Activated naive CD4-positive, alpha-beta T cell treated with anti-CD3 and anti-CD28 coated beads, Interleukin-2, amount 50 U/mL, for 16 hours (primary cell): ENCODE measurements at places on chromosomes 1 and 21.
A peak's percentile ranks its signal among the peaks of the same experiment; 100 is the strongest.

DNA sequence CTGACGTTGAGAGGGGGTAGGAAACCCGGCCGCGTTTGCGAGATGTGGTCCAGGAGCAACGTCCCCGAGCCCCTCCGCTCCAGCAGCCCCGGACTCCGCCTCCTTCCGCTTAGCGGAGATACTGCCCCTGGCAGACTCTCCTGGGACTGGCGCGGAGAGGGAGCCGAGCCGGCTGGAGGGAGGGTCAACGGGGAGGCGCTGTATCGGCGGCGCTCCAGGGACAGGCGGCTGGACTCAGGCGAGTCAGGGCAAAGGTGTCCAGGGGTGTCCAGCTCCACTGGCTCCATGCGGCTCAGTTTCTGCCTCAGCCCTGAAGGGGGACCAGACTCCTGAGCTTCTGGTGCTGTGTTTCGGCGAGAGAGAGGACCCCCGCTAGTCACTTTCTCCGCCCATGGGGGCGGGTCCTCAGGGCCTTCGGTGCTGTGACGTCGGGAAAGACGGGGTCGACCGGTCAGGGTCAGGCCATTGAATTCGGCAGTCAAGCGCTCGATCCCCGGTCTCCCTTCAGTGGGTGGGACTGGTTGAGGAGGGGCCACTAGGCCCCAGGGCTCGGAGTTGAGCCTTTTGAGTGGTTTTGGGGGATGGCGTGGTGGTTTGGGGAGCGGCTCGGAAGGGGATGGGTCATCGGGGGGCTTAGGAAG is 2.8 kb upstream of the LIX1L start:
- DNase-seq = peak; percentile 45

DNA sequence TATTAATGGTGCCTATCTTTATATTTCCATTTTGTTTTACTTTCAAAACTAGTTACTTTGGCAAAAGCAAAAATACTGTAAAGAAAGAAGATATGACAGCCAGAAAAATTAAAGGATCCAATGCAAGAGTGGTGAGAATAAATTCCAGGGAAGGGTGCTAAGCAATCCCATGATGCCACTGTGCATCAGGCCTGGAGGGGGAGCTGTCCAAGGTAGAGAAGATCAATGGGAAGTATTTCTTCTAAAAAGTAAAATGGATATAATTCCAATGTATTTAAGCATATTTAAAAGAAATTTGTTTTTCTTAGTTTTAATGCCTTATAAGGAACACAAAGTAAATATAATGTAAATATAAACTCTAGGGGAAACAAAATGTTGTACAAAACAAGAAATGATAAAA is 1382.2 kb upstream of the B3GALT2 start:
- DNase-seq = no peak

- no peak for DNase-seq
Observed at GRCh38 chr21:42855171-42855936, 24.0 kb downstream of the WDR4 start.

DNA sequence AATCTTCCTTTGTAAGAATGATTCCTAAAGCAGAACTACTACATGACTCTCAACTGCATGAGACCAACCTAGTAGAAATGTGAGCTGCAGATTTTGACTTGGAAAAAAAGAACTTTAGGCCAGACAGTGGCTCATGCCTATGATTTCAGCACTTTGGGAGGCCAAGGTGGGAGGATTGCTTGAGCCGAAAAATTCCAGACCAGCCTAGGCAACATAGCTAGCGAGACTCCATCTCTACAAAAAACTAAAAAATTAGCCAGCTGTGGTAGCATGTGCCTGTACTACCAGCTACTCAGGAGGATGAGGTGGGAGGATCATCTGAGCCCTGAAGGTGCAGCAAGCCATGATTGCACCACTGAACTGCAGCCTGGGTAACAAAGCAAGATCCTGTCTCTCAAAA is 24.7 kb upstream of the ITLN2 start:
- no peak for DNase-seq

DNA sequence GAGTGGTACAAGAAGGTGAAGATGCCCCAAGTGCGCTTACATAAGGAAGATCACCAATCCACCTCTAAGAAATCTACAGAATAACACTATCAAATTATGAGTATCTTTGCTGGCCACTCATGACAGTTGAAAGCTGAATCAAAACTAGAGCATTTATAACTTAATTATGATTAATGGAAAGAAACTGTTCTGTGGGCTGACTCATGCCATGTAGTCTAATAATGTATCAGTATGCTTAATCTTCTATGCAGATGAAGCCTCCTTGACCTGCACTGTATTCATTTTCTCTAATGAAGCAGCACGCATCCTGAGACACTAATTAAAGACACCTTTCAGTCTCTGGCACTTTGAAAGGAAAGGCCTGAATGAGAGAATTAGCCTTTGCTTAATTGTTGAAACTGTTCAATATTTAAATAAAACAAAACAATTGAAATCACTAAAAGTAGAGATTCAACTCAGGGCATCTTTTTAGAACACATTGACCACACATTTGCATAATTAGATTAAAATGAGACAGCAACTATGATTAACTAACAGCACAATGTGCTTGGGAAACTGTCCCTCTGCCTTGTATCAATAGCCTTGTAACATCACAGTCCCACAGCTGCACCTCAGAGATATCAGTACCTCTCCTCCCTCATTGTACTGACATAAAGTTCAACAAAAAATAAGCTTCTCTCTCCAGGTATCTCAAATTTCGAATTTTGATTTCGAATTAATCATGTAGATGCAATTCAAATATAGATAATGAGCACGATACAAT is 105.6 kb downstream of the NTPCR start:
- no peak for DNase-seq

GRCh38 chr1:29753244-29753643 is 516.9 kb downstream of the PTPRU start:
- DNase-seq = no peak

- DNase-seq = no peak
Observed at GRCh38 chr1:30689901-30690645, 33.3 kb downstream of the MATN1 start.

- DNase-seq = no peak
Observed at GRCh38 chr1:231850786-231851185, 224.2 kb downstream of the DISC1 start.

GRCh38 chr1:11176081-11176706 is 13.0 kb upstream of the ANGPTL7 start:
- no peak for DNase-seq

DNA sequence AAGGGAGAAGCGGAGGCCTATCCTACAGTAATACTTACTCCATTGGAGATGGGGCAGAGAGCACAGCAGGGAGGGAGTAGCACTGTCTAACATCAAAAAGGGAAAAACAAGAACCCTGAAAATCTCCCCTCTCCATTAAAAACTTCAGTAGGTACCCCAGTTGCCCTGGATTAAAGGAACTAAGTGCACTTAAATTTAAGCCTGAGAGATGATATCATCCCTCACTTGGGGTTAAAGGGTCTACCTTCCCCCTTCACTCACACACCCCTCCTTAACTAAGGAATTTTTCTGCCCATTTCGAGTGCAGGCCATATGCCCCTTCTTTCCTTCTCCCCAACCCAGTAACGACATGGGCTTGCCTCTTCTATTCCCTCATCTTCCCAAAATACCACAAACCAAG is 3.7 kb upstream of the MTMR11 start:
- DNase-seq = no peak

DNA sequence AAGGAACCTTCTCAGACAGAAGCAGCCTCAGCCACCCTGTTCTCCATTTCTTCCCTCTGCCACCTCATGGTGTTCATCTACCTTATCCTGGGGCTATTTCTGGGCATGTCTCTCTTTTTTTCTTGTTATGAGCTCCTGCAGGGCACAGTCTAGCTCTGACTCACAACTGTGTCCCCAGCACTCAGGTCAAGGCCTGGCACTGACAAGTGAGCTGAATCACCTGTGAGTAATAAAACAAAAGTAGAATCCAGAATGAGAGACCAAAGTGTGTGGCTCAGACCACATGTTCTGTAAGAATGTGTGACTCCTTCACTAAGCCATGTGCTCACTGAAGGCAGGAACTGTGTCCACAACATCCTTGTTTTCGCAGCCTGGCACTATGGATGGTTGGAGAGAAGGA is 23.2 kb downstream of the C1orf94 start:
- DNase-seq = no peak

DNA sequence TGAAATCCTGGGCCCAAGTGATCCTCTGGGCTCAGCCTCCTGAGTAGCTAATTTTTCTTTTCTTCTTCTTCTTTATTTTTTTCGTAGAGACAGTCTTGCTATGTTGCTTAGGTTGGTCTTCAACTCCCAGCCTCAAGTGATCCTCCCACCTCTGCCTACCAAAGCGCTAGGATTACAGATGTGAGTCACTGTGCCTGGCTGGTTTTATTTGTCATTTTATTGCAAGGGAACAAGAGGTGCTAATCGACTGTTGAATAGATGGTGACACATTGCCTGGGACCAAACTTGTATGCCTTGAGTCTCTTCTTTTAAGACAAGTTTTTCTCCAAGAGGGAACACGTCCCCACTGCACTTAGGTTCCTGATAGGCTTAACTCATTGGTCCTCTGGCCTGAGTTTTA is 20.0 kb upstream of the KLHDC8A start:
- DNase-seq = no peak

GRCh38 chr1:64686828-64687724 is 57.8 kb upstream of the RAVER2 start:
- peak; percentile 26 for DNase-seq

GRCh38 chr1:53608071-53608470 is 130.9 kb downstream of the GLIS1 start:
- DNase-seq = no peak

DNA sequence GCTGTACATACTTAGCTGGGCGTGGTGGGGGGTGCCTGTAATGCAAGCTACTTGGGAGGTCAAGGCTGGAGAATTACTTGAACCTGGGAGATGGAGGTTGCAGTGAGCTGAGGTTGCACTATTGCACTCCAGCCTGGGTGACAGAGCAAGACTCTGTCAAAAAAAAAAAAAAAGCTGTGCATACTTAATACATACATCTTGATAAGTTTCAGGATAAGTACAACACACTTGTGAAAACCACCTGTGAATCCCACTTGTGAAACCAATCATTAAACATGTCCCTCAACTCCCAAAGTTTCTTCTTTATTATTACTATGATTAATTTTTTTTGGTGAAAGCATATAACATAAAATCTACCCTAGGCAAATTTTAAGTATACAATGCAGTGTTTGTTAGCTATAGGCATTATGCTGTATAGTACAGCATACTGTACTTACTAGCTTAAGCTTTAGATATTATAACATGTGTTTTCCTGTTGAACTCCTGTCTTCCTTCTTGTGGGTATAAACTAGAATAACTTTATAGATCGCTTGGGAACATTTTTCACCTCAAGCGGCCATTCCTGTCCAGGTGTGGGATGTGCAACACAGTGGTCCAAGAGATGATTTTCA is 41.4 kb downstream of the DISC1 start:
- DNase-seq = no peak

- no peak for DNase-seq
Observed at GRCh38 chr1:111364690-111365089, 62.8 kb downstream of the OVGP1 start.

GRCh38 chr1:145916745-145917144 is 1.8 kb downstream of the PEX11B start:
- no peak for DNase-seq

DNA sequence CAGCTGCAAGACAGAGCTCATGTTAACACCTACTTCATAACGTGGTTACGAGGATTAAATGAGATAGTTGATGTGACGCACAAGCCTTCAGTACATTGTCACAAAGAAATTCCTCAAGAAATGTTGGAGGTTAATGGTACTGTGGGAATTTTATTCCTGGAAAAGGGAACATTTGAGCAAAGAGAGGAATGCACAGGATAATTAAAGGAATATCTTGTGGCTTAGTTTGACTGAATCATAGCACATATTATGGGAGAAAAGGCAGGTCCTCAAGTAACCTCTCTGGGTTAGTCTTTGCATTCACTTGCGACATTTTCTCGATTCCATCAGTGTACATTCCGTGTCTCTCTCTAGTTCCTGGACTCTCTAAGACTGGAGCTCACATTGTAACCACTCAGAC is 300.2 kb upstream of the DUSP10 start:
- DNase-seq = no peak

- DNase-seq = no peak
Observed at GRCh38 chr1:14222086-14222485, 376.4 kb upstream of the KAZN start.

GRCh38 chr1:224579526-224579925 is 36.6 kb upstream of the CNIH3 start:
- DNase-seq = no peak

GRCh38 chr1:14778898-14779865 is 180.7 kb downstream of the KAZN start:
- peak; percentile 15 for DNase-seq

- no peak for DNase-seq
Observed at GRCh38 chr1:234529095-234529949, 50.3 kb upstream of the TARBP1 start.

- no peak for DNase-seq
Observed at GRCh38 chr1:64514197-64514765, 44.4 kb downstream of the CACHD1 start.

- no peak for DNase-seq
Observed at GRCh38 chr1:58898739-58899586, 115.1 kb upstream of the JUN start.

DNA sequence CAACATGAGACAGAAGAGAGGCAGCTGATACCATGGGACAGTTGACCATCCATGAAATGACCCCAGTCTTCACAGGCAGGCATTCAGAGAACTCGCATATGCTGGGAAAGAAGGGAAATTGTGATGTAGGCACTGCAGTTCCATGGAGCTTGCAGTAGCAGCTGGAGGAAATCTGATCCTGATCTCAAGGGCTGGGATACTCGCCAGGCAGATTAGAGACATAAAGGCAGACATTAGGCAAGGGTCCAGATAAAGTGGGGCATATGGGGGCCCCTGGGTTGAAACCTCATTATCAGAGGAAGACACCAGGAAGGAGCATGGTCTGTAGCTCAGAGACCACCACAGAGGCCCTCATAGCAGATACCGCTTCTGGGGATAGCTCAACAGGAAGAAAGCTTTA is 48.7 kb upstream of the TNR start:
- DNase-seq = no peak

DNA sequence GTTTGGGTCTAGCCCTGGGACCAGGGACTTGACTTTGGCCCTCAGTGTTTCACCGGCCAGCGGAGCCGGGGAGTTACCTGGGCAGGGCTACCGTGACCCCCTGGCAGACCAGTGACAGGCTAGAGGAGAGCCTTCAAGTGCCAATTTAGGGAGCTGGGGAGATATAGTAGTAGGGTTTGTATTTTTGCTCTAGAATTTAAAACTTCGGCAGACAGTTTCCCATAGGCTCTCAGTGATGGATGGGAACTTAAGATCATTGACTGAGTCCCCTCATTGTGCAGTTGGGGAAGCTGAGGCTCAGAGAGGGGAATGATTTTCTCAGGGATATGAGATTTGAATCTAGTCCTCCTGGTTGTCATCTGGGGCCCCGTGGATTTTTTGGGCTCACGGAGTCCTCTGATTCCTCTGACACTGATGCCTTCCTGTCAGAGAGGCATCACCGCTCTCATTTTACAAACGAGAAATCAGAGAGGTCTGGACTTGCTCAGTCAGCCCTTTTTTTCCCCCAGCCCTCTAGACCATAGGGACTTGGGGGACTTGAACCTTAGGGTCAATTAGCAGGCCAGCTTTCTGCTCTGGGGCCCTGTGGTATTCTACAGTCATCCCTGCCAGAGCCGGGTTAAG is 58.3 kb upstream of the ACOT11 start:
- no peak for DNase-seq
